ENCODE measurements at places on chromosomes 12 and 14.

DNA sequence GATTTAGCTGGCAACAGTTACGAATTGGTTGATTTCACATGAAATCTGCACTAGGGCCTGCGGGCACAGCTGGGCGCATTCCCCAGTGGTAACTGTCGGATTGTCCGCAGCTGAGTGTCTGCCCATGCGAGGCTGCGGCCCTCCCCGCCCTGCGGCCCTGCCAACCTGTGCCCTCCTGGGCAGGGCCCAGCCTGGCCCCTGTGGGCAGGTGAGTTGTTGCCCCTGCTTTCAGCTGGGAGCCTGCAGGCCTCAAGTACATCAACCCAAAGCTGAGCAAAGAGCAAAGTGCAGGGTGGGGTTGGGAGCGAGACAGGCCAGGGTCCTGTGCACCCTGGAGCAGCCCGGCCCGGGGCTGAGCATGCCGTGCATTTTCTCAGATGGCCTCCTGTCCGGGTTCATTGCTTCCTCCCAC is 89.1 kb downstream of the ADGRD1 start:
- no peak for DNase-seq

DNA sequence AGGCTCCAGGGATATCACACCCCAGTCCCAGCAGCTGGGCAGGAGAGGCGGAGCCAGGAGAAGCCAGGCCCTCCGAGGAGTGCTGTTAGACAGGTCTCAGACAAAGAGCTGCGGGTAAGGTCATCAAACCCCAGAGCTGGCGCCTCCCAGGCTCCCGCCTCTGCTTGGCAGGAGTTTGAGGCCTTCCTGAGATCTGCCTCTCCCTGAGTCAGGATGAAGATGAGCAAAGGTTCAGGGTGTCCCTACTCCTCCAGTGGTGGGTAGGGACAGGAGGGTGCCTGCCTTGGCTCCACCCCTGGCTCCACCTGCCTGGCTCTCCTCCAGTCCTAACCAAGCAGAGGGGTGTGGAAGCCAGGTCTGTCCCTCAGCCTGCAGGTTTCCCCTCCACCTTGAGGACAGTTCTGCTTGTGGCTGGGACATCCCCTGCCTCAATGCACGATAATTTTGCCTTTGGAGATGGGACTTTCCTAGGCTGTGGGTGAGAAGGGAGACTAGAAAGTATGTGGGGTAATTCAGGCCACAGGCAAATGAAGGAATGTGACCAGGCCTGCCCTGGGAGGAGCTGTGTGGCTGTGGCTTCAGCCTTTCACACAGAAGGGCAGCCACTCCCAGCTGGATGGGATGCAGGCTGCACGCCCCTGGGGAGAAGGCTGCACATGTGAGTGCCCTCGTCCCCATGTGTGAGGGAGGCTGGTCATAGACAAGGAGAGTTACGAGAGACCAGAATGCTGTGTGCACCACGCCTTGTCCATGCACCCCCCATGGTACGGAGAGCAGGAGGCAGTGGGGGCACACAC is 2.2 kb downstream of the PLEKHG6 start:
- DNase-seq: no peak

GRCh38 chr12:131892711-131893604 is 1.5 kb upstream of the ULK1 start:
- DNase-seq: no peak

DNA sequence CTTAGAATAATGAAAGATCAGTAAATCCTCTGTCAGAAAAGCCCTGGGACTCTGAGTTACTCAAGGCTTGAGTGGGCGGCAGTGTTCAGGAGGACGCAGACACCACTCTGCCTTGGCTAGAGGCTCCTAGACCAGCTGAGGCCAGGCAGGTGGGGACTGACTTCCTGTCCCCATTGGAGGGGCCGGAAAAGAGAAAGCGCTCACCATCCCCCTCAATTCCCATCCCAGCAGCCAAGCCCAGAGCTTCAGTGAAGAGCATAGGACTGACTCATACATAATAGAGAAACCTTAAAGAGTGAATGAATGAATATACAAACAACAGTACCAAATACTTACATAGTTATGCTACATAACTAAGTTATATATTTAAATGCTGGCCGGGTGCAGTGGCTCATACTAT is 62.0 kb downstream of the PLEKHG7 start:
- no peak for DNase-seq

GRCh38 chr14:71606064-71606463 is 326.2 kb upstream of the RGS6 start:
- no peak for DNase-seq

- DNase-seq: no peak
Observed at GRCh38 chr14:94376108-94376975, 12.1 kb downstream of the SERPINA1 start.

GRCh38 chr14:53531156-53531555 is 378.0 kb upstream of the DDHD1 start:
- DNase-seq: no peak

- DNase-seq: no peak
Observed at GRCh38 chr12:25883026-25883916, 75.2 kb upstream of the RASSF8 start.
